ENCODE measurements at places on chromosomes 4 and X.

GRCh38 chrX:120768681-120769080 is 107.0 kb downstream of the CT47B1 start:
- no peak for DNase-seq

- DNase-seq = no peak
Measured at GRCh38 chr4:44927399-44928380, 201.3 kb upstream of the GNPDA2 start.

GRCh38 chr4:105088110-105088879 is 58.4 kb upstream of the TET2 start:
- no peak for DNase-seq

GRCh38 chr4:183986971-183987946 is 82.2 kb downstream of the STOX2 start:
- no peak for DNase-seq

GRCh38 chrX:43728966-43729365 is 72.9 kb downstream of the MAOA start:
- no peak for DNase-seq

GRCh38 chr4:100042711-100043110 is 92.6 kb upstream of the H2AZ1 start:
- DNase-seq = no peak

DNA sequence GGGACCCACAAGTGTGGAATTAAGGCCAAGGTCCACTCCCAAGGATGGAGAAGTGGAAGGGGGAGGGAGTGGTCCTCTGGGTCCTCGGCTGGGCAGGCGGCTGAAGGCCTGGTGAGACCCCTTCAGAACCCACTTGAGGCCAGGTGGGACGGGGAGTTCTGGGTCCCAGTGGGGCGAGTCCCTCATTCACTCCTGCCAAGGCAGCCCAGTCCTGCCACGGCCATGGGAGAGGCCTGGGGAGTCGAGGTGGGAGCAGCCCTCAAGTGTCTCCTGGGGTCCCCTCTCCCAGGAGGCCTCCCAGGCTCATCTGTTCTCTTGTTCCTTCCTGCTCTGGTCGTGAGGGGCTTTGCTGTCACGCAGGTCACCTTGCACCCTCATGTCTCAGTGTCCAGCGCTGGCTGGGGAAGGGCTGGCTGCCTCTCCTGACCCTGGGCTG is 6.1 kb upstream of the SH3BP2 start:
- DNase-seq = no peak

DNA sequence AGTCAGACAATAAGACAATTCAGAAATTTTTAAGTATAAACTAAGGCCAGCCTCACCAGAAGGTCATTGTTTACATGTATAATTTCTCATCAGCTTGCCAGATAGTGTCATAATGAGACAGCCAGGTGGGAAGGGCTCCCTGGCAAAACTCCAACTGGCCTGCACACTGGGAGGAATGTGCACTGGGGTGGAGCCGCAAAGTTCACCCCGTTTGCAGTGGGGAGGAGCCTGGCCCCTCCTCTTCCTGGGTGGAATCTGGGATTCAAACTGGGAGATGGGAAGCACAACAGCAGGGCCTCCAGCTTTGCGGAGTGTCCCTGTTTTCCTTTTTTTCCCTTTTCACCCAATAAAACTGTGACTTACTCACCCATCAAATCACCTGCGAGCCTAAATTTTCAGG is 329.9 kb downstream of the SMARCA1 start:
- no peak for DNase-seq

DNA sequence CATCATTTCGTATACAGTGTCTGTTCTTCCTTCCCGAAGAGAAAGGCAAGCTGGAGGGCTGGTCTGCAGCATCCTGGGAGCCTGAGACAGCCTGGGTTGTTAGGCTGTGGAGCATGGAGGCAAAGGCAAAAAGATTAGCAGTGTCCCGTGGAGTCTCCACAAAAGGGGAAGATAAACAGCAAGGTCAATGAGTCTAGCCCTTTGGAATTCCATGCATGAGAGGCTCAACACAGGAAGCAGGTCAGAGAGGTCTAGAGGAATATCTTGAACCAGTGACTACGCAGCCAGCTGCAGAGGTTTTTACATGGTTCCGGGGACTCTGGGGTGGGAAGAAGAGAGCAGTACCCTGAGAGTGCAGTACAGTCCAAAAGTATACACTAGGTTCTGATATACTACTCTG is 12.2 kb upstream of the MCF2 start:
- DNase-seq = no peak

DNA sequence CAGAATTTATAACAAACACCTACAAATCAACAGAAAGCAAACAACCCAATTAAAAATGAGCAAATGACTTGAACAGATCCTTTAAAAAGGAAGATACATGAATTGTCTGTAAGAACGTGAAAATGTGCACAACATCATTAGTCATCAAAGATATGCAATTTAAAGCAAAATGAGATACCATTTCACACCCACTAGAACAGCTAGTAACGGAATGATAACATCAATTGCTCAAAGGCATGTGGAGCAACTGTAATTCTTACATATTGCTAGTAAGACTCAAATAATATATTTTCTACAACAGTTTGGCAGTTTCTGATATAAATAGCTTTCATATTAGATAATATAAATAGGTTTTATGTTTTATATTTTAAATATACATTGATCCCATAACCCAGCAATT is 82.5 kb downstream of the LCORL start:
- no peak for DNase-seq

DNA sequence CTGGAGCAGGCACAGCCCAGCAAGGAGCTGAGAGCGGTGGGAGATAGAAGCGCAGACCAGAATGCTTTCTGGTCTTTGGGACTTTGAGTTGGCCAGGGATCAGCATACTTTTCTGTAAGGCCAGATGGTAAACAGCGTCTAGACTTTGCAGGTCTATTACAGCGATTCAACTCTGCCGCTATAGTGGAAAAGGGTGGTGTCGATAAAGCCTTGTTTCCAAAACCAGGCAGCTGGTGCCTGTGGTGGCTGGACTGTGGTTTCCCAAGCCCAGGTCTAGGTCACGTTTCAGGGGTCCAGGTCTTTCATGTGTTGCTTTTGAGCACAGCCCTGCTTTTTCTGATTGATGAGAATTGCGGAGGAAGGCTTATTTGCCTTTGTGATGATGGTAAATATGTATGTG is 40.1 kb downstream of the HTT-AS start:
- DNase-seq = no peak

DNA sequence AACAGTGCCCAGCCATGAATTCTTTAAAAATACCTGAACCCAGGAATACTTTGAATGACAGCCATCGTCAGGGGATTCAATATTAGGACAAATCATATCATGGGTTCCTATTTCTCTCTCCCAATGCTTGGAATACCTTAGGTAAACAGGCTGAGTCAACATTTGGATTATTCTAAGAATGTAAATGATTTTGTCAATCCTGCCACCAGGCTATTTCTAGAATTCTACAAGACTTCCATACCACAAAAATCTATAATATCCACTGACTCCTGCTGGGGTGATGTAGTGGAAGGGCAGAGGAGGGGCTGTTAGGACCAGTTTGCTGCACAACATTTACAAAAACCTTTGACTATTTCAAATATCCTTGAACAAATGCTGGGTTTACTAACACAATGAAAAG is 65.2 kb downstream of the IGFBP7 start:
- no peak for DNase-seq

DNA sequence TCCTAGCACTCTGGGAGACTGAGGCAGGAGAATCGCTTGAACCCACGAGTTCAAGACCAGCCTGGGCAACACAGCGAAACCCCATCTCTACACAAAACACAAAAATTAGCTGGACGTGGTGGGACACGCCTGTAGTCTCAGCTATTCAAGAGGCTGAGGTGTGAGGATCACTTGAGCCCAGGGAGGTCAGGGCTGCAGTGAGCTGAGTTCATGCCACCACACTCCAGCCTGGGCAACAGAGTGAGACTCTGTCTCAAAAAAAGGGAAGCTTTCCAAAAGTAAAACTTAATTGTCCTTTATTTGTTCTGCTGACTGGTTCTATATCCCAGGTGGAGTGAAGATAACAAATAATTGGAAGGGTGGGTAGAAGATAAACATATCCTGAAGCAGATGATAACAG is 45.6 kb downstream of the ABCG2 start:
- no peak for DNase-seq

GRCh38 chr4:42350611-42351182 is 46.6 kb upstream of the SHISA3 start:
- DNase-seq = no peak

GRCh38 chr4:189261475-189261874 is 679.2 kb upstream of the FRG1 start:
- DNase-seq = no peak

DNA sequence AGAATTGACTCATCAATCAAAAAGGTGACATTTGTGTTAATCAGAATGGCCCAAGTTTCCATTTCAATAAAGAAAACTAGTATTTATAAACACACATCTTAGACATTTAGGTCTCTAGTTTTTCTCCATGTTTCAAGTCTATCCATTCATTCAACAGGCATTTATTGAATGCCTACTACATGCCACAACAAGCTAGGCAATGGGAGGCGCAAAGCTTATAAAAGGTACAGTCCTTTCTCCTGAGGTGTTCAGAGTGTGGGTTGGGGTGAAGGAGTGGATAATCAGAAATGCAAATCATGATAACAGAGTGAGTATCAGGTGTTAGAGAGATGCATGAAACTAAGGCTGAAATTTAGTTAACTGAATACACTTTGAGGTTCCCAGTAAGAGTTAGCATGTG is 78.0 kb downstream of the HCCS start:
- no peak for DNase-seq

DNA sequence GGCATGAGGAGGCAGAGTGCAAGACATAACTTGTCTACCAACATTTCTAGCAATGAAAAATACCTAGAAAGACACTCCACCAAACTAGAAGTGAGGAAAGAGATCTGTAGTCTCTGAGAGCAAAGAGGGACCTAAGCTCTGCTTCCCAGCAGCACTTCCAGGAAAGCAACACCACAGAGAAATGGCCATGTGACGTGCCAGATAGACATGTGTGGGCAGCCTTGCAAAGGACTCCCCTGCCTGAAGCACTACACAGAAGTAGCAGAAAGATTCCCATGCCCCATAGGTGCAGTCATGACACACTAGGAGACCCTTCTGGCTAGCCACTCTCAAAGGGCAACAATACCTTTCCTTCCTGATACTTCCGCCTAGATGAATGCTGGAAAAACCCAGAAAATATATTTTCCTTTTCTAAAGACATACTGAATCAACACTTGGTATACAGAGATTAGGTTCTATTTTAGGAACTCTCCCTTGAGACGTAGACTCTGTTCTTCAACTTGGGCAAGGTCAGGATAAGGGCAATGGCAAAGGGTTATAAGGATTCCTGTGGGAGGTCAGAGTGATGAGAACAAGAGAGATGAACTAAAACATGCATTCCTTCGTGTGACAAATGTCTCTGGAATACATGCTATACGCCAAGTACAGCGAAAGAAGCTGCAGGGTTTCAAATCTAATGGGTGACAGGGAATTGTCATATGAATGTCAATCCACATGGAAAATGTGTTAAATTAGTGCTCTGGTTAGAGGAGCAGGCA is 187.5 kb upstream of the ETNPPL start:
- no peak for DNase-seq

DNA sequence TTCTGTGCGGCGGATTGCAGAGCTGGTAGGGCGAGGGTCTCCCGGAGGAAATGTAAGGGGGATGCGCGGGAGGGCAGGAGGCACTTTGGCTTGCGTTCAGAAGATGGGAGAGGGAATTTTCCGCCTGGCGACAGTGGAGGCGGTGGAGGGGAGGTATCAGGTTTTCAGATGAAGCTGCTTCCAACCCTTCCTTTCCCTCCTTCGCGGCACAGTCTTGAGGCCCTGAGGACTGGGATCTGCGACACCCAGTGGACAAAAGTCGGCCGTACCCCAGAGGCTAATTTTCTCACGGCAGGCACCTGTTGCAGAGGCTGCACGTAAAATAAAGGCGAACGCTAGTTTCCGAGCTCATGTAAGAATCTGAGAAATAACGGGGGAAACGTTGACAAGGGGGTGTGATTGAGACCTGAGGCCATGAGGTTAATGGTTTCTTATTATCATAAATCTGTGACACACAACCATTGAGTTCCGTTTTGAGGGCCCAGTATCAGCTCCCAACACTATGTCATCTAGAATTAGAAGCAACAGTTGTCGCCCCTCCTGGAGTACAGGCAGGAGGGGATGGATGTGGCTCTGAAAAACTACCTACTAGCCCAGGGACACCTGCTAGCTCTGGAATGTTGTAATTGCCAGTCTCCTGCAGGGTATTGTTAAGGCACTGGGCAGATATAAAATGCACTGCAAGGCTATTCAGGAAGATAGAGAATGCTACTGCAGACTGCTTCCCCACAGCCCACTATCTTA is 1.1 kb downstream of the ZCCHC18 start:
- peak; percentile 14 for DNase-seq

DNA sequence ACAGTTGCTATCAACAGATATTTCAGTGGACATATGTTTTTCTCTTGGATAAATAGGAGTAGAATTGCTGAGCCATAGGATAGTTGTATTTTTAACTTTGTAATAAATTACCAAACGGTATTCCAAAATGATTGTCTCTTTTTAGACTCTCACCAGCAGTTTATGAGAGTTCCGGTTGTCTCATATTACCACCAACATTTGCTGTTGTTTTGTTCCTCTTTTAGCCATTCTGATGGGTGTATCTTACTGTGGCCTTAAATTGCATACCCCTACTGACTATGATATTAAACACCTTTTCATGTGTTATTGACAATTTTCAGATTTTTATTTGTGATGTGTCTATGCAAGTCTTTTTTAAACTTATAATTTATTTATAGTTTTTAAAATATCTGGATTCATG is 39.7 kb downstream of the SNX25 start:
- DNase-seq = no peak

- DNase-seq = no peak
Measured at GRCh38 chr4:88054901-88055300, 47.5 kb downstream of the PKD2 start.

- no peak for DNase-seq
Measured at GRCh38 chr4:114911111-114911510, 202.3 kb downstream of the NDST4 start.

DNA sequence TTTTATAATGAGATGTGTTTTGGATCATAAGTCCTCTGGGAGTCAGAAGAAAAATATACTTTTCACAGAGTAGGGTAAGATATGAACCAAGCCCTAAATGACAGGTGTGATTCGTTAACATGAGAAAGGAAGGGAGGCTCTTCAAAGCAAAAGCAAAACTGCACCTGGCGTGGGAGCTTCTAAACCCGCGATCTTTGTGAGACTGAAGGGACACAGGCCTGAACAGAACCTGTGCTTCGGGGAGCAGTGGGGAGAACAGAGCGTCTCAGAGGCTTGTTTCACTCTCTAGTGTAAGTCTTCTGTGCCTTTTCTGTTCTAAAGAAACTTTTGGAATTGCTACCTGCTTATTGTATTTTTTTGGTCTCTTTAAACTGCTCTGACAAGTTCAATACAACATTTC is 30.2 kb upstream of the CYP4V2 start:
- no peak for DNase-seq

GRCh38 chr4:173761938-173762337 is 231.9 kb upstream of the HAND2 start:
- no peak for DNase-seq

GRCh38 chrX:20857746-20858145 is 516.5 kb upstream of the CNKSR2 start:
- DNase-seq = no peak

DNA sequence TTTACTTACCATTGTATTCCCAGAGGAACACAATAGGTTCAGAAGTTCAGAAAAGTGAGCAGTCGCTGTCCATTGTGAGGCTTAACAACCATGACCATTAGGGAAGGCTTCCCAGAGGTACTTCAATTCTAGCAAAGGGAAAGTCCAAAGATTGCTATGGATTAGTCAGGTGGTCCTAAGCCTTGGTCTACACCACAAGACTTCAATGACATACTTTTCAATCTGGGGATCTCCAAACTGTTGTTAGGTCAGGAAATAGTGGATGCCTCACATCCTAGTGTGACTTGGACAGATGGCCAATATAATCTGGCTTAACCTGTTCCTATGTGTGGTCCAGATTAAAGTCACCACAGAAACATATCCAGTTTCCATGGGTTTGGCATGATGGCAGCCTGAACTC is 118.0 kb downstream of the SPCS3 start:
- DNase-seq = no peak

Data from stimulated activated CD8-positive, alpha-beta memory T cell treated with anti-CD3 and anti-CD28 coated beads, Interleukin-15, amount 100 ng/mL, for 1 hour (primary cell).